ENCODE measurements at places on chromosomes 7 and 10. TPM values are rescaled to one million over a fixed set of nuclear protein-coding genes. Genes with fewer than 3 reads are reported as not detected.

GRCh38 chr10:61120805-61121204 is 176.8 kb upstream of the RHOBTB1 start:
- no peak for DNase-seq

DNA sequence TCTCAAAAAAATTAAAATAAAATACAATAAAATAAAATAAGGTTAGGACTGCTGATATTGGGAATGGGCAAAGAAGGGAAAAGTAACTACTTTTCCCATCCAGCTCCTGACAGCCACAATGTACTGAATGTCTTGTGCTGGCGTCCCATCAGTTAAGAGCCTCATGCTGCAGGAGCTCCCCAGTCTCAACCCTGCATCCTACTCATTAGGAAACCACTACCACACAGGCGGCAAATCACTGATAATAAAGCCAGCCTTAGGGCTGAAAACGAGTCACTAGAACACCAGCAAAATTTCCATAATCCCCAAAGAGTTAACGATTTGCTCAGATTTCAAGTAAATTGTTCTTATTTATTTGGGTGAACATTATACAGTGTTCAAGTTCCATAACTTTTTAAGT is 4.3 kb downstream of the YWHAG start:
- DNase-seq: no peak

GRCh38 chr7:38171623-38172391 is 6.2 kb upstream of the STARD3NL start:
- DNase-seq: no peak

The CUEDC2 gene
- polyA plus RNA-seq: 74.4 TPM

- no peak for DNase-seq
Observed at GRCh38 chr7:157432957-157433576, 96.3 kb downstream of the DNAJB6 start.

The AKR1C4 gene
- polyA plus RNA-seq: not detected

GRCh38 chr10:33032654-33033151 is 74.7 kb upstream of the ITGB1 start:
- peak; percentile 52 for DNase-seq

DNA sequence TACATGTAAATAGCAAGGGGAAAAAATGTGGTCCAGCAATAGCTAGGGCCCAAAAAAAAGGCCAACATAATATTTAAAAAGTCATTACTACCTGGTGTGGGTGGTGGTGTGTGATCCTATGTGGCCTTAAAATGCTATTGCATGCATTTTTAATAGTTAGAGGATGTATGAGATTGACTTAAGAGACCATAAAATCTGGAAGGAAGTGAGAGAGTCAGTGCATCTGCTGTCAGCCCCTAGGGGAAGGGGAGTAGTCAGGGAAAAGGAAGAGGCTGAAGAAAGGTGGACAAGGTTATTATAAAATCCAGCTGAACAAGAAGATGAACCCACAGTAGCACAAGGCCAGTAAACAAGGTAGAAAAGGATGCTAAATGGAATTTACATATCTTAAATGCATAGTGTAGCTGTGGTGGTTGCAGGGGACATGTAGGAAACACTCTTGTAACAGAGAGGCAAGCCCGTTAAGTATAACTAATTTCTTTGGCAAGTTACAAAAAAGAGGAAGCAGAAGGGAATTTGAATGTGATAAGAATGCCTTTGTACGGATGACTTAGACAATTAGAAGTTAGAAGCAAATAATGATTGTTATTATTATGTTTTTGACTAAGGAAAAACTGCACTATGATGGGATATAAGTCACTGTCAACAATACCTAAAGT is 11.9 kb upstream of the NDUFA5 start:
- DNase-seq: no peak

DNA sequence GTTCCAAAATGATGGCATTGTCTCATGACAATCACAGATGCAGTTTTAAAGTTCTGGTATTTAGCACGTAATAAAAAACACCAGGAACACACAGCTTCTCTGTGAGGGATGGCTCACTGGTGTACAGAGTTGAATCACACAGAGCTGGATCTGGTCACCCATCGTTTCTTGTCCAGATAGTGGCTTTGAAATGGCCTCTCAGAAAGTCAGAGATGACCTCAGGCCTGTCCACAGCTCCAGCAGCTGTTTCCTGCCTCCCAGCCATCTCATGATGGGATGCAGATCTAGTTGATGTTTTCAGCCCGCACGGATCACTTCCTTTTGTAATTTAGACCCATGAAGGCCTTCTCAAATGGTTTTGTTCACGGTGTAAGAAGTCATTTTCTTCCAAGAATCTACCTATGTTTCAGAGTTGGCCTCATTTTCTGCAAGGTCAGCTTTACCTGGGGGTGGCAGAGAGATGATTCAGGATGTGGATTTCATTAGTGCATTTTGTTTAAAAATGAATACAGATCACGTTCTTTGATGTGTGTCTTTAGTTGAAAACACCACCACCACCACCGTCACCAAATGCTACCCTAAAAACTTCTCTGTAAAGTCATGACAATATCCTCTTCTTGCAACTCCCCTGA is 166.2 kb downstream of the SNX10 start:
- no peak for DNase-seq

DNA sequence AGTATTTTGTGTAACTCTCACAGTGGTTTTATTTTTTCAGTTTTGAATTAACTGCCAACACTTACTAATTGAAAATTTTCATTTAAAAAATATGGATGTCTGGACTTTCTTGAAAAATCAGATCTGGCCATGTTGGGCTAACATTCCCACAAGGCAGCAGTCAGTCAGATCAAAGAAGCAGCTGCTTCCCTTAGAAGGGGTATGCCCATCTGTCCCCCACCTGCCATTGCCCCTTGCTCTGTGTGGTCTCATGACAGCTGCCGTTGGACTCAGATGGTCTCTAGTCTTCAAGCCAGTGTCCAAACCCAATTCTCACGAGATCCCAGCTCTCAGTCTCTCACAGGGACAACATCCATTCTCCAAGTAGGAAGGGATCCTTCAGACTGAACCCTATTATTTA is 212.1 kb upstream of the GHITM start:
- DNase-seq: no peak

DNA sequence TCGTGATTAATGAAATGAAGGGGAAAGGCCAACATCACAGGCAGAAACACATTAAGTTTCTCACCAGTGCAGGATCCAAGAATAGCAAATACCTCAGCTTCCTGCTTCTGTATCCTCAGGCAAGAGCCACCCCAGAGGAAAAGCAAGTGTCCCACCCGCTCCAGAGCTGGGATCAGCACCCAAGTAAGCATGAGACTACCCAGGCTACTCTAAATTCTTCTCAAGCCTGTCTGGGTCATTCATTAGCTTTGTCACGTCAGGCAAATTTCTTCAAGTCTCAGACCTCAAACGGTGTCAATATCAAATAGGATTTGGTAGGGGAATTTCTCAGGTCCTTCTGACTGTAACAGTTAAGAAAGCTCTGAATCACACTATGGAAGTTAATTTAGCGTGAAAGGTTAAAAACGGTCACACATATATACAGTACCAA is 59.0 kb downstream of the GNA12 start:
- DNase-seq: no peak

The CH25H gene
- 0.86 TPM for polyA plus RNA-seq

The CDNF gene
- polyA plus RNA-seq: 1.1 TPM

GRCh38 chr10:122233857-122234348 is 37.2 kb upstream of the BTBD16 start:
- no peak for DNase-seq

DNA sequence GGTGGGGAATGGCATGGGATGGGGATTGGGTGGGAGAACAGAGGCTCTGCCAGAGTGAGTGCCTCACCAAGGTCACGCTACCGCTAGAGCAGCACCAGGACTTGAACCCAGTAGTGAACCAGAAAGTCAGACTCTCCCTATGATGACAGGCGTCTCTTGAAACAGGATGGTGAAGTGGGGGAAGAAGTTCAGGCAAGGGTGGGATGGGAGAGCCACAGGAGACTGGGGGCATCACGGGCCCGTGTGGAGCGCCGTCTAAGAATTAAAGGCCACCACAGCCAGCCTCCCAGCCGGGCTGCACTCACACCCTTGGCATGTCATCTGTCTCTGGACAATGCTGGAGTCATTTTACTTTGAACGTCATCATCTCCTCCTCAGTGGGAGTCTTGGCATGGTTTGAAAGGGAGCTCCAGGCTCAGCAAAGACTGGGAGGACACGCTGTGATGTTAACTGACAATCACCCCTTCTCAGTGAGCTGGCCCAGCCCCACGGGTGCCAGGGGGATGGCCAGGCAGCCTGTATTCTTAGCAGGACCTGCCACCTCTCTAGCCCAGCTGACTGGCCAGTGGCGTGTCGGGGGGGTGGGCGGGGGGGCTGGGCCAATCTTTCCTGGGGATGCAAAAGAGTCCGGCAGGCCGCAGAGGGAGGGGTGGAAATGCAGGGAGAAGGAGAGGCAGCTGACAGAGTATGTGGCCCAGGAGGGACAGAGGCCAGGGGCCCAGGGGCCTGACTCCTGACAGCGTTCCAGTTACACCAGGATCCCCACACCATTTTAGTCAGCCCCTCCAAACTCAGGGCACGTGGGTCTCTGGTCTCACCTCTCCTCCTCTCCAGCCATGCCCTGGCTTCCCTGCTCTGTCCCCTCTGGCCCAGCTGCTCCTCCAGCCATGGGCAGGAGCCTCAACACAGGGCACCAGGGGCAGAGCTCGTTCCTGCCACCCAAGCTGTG is 96.2 kb downstream of the VOPP1 start:
- DNase-seq: no peak

- DNase-seq: no peak
Observed at GRCh38 chr7:157477550-157478212, 140.9 kb downstream of the DNAJB6 start.

- no peak for DNase-seq
Observed at GRCh38 chr10:13853854-13854253, 267.1 kb downstream of the PRPF18 start.

The SNCG gene
- 6.3 TPM for polyA plus RNA-seq

DNA sequence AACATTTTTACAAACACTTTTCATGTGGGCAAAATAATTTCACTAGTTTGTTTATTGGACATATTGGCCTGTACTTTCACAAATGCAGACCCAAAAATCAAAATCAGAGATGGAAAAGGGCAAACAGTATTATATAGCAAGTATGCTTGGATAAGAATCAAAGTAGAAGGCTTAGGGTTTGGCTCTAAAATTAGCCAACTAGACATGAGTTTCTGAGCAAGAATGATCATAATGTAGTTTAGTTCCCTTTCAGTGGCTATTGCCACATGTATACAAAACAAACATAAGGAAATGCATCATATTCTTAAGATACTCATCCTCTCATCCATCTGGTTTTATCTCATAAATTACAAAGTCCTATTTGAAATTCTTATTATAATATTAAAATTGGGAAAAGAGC is 132.5 kb downstream of the IMMP2L start:
- no peak for DNase-seq

GRCh38 chr10:11587722-11588259 is 23.7 kb downstream of the USP6NL start:
- DNase-seq: no peak

DNA sequence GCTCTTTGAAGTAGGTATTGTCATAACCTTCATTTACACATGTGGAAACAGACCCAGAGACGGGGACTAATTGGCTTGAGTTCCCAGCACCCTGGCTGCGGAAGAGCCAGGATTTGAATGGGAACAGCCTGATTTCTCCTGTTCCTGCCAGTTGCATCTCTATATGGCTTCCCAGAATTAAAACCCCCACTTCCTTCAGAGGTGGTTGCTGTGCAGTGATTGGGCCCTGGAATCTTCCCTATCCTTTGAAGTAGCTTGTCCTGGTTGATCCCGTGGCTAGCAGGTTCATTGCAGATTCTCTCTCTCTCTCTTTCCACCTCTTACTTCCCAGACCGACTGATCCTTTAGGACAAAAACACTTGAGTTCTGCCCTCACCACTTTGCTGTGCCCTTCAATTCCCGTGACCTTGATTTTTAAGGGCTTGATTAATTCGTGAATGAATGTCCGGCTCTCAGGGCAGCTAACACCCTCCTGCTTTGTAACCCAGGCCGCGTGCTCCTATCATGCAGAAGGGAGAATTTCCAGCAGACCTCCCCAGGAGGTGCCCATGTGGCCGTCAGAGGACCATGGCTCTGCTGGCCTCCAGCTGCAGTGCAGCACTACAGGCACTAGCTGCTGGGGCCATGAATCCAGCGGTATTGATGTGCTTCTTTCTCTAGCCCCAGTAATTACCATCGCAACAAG is 120.6 kb upstream of the AGK start:
- DNase-seq: no peak

DNA sequence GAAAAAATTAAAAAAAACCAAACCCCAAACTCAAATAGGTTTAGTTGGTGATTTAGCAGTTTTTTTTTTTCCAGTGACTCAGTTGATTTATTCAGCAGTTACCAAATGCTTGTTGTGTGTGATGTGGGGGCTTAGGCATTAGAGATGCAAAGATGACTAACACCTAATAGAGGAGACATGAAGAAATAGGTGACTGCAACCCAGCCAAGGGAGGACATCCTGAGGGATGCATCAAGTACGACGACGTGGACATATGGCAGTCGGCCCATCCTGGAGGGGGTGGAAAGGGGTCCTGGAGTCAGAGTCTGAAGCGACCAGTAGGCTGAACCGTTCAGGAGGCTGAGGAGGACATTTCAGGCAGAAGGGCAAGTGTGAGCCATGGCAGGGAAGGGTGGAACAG is 35.5 kb downstream of the LRMDA start:
- no peak for DNase-seq

The NDUFB2 gene
- polyA plus RNA-seq: 289 TPM

The PYROXD2 gene
- 13.9 TPM for polyA plus RNA-seq

DNA sequence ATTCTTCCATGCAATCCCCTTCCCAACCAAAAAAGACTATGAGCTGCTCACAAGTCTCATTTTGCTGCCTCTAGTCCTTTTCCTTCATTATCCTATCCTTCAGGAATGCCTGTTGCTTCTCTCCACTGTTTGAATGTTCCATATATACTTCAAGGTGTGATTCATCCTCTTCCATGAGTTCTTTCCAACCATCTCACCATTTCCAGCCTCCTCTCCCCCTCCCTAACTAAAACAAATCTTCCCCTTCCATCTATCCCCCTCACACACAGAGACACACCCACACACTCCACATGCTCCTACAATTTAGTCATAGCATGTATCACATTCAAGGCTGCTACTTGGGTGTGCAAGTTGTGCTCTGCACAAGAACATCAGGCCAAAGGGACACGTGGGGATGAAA is 254.3 kb downstream of the DYNC1I1 start:
- no peak for DNase-seq

The OTUD1 gene
- 1.7 TPM for polyA plus RNA-seq

DNA sequence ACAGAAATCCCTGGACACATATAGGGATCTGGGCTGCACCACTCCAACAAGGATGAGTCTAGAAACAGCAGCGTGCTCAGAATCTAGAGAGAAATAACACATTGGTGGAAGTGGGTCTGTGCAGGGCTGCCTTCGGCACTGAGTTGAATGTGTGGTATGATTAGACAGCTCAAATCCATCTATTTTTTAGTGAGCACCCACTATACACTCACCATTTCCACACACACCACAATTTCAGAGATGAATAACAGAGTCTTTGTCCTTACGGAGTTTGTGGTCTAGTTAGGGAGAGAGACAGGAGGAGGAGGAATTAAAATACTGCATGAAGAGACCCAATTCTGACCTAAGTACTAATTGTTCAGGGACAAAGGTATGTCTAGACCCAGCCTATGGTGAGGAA is 44.2 kb downstream of the JAZF1 start:
- DNase-seq: no peak

All from BJ (cell line).